ENCODE measurements at places on chromosomes 2 and 18.

- no peak for DNase-seq
Observed at GRCh38 chr2:112239862-112240261, 15.0 kb downstream of the ZC3H8 start.

- DNase-seq: no peak
Observed at GRCh38 chr2:159096901-159097300, 128.5 kb downstream of the TANC1 start.

GRCh38 chr18:80181642-80182461, 65.5 kb downstream of the PARD6G start:
- DNase-seq: no peak

DNA sequence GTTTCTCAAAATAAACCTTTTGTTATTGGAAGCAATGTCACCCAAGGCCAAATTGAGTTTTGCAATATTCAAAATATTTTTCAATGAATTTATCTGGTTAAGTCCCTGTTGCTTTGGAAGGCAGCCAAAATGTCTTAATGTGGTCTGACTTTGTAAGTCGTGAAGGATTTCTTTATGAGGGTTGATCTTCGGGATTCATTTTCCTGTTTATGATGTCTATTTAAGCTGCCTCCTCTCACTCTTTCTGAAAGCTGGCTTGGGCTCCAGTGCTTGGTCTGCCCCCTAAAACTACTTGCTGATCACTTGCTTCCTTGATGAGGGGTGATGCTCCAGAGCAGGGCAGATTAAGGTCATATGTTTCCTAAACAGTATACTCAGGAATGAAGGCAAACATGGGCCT, 141.1 kb downstream of the ANTXR1 start:
- DNase-seq: no peak

DNA sequence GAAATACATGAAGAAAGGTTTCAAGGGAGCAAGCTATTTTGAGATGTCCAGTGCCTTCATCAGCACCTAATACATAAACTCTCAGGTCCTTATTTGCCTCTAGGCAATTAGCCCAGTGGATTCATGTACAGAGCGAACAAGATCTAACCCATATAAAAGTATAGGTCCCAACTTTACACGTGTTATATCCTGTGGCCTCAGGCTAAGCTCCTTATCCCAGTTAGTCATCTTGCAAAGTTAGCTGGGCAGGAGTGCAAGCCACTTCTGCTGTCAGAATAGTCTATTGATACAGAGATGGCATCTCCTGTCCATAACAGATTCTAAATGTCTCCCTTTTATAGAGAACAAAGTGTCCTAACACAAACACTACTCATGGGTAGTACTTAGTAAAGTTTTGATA, 203.9 kb upstream of the PIK3C3 start:
- no peak for DNase-seq

GRCh38 chr2:113061241-113061640, 2.2 kb downstream of the IL36RN start:
- no peak for DNase-seq

DNA sequence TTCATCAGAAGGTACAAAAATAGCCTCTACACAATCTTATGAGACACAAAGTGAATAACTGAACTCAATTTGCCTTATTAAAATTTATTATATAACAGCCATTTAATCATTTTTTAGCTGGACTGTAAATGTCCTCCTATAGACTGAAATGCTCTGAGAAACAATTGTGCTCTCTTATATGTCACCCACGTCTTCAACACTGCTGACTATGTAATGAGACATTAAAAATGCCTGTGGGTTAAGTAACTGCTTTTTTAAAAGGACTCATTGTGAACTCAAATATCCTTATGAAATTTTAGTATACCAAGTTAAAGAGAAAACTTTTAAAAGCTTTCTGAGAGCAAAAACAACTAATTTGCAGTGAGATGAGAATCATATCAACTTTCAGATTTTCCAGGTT, 10.4 kb upstream of the GALNT1 start:
- no peak for DNase-seq

DNA sequence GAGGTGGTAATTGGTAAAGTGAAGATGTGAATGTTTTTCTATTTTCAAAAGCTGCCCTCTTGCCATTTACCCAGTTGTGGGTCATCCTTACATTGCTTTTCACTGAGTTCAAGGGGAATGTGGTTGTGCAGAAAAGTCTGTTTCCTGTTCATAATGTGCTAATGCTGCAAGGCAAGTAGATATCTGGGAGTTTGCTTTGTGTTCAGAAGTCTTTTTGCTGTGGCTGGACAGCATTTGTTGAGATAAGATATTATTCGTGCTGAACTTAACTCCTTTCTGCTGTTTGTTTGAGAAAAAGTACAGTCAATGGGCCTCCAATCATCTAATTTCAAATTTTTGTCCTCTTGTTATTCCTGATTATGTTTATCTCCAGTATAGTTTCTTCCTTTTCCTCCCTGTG, 263.2 kb downstream of the LTBP1 start:
- DNase-seq: no peak

- DNase-seq: no peak
Observed at GRCh38 chr2:81734981-81735380, 1430.4 kb upstream of the LRRTM1 start.

GRCh38 chr18:9688036-9688741, 19.9 kb upstream of the RAB31 start:
- no peak for DNase-seq

GRCh38 chr2:103887625-103888024, 966.3 kb upstream of the POU3F3 start:
- DNase-seq: no peak

- DNase-seq: peak; percentile 57
Observed at GRCh38 chr2:218168635-218169462, 2.1 kb upstream of the CXCR1 start.

GRCh38 chr2:241877989-241878970, 8.8 kb downstream of the RTP5 start:
- peak; percentile 76 for DNase-seq

DNA sequence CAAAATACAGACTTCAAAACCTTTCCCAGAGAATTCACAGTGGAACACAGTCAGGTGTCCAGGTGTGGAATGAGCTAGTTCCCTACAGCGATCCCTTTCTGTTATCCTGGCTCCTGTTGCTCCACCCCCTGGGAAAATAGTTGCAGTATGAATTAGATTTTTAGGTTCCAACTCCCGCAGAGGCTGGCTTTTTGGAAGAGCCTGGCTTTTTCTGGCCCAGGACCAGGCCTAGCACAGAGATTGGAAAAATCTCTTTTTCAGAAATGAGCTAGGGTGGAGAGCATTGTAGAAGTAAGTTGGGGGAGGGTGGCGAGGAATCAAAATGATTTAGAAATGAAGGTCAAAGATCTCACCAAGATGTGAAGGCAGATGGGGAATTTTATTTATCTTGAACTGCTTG, 27.1 kb downstream of the COL5A2 start:
- DNase-seq: no peak

DNA sequence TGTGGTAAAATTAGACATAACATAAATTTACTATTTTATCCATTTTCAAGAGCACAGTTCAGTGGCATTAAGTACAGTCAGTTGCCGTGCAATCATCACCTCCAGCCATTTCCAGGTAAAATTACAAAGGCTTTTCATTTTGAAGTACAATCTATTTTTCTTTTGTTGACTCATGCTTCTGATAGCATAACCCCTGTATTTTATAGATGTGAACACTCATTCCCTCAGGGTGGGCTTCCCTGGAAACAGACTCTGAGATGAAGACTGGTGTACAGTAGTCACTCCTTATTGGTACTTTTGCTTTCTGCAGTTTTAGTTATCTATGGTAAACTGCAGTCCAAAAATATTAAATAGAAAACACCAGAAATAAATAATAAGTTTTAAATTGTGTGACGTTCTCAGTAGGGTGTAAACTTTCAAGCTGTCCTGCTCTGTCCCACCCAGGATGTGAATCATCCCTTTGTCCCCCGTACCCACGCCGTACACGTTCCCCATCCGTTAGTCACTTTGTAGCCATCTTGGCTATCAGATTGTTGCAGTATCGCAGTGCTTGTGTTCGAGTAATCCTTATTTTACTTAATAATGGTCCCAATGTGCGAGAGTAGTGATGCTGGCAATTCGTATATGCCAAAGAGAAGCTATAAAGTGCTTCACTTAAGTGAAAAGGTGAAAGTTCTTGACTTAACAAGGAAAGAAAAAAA, 41.1 kb upstream of the NAB1 start:
- DNase-seq: no peak

GRCh38 chr2:223214394-223215253, 162.6 kb downstream of the KCNE4 start:
- DNase-seq: no peak
